Stimulated activated CD8-positive, alpha-beta memory T cell treated with anti-CD3 and anti-CD28 coated beads, Interleukin-4, amount 100 ng/mL, for 4 hours (primary cell): ENCODE measurements at places on chromosomes 7 and 10.

DNA sequence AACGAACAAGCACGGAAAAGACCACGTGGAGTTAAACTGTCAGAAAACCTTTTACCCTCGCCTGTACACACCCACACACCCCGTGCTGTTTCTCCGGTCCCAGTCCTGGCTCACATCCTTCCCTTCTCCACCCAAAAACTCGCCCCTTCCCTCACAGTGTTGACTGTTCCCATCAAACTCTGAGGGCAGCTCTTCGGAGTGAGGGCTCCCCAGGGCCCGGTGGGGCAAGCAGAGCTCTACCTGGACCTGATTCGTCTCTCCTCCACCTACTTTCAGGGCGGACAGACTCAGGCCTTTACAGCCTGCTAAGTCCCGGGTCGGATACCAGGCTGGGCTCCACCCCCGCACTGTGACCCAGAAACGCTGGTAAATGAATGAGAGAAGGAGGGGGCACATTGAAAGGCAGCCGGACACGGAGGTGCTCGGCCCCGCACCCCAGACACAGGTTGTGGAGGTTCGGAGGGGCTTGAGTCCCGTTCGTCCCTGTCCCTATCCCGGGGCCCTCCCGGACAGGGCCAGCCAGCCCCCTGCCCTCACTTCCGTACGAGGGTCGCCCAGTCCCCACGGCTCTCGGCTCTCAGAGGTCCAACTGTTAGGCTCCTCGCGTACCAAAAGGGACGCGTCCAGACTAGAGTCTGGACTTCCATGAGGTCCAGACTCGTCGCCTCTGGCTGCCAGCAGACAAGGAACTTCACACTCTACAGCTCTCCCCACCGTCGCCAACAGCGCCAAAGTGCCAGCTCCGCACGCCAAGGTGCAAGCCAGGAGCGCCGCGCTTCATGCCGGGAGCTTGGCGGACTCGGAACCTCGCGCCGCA lies 31.7 kb upstream of the ASL start:
- DNase-seq = no peak

DNA sequence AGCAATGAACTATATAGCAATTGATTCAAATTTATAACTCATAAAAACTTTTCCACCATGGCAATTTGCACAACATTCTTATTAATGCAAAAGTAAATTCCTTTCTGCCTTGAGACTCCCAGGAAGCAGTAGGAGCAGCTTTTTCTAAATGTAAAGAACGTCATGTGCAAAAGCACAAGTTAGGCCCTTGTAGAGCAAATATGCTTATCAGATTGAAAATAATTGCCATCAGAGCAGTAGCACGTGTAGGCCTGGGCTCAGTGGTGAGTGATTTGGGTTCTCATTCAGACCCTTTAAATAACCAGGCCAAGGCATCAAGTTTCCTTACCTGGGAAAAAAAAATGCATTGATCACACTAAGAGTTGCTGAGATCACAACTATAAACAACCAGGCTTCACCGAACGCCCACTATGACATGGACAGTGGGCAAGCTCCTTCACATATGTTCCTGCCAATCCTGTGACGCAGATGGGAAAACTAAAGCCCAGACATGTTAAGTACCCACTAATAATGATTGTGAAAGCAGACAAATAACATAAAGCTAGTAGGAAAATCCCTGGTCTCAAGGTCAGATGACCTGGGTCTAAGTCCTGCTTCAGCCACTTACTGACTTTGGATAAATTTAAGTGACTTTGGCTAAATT lies 22.1 kb upstream of the SAR1A start:
- no peak for DNase-seq

DNA sequence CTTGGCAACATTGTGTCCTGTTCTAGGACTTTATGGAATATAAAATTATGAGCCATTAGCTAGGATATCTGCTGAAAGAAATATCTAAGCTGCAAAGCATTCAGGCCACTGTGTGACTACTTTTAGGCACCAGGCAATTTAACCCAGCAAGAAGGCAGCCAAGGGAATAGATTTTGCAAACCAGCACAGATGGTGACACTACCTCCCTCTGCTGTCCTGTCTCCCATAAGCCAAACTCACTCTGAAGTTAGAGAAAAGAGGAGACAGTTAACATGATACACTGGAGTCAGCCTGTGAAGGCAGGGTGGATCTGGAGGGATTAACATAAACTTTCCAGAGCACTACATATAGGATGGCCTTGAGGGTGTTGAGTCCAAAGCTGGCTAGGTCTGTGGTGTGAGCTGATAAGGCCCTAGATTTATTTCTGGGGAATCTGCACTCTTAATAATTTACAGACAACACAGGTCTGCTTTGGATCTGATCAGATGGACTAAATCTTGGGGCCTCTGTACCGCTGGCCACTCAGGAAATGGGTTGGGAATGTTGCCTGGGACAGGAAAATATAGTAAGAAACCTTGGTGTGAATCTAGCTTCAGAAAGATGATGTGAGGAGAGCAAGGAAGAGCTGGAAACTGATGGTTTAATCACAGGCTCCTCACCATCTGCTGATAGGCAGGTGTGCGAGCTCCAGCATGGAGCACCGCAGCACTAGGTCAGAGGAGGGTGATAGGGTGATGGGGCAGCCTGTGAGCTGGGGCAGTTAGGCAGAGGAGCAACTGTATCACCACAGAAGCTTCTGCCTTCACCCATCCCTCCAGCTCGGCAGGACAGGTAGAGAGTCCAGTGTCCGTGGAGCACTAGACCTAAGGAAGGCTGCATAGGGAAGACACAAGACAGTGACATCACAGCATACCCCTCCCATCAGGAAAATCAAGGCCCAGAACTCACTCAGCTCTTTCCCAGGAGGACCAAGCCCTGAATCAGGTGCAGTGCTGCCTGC lies 229.9 kb upstream of the PRSS1 start:
- no peak for DNase-seq

DNA sequence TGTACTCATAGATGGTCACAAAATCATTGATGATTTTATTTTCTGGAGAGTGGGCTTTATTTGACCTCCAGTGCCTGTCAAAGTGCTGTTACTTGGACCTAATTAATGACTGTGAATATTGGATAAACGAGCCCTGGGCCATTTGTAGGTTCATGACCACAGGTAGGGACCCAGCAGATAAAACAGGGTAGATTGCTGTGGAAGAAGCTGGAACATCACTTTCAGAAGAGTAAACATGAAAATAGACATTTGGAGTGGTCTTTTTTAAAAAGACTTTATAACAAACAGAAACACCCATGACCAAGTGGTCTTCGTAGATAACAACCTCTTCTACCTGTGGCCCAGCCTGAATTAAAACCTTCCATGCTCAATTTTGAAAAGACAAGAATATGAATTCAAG lies 472.8 kb upstream of the MKI67 start:
- no peak for DNase-seq

- no peak for DNase-seq
Observed at GRCh38 chr10:8386781-8387180, 332.3 kb downstream of the GATA3 start.
